ENCODE measurements at places on chromosomes 3 and 15.

GRCh38 chr3:4078903-4079302, 224.3 kb upstream of the SETMAR start:
- DNase-seq, result no peak

DNA sequence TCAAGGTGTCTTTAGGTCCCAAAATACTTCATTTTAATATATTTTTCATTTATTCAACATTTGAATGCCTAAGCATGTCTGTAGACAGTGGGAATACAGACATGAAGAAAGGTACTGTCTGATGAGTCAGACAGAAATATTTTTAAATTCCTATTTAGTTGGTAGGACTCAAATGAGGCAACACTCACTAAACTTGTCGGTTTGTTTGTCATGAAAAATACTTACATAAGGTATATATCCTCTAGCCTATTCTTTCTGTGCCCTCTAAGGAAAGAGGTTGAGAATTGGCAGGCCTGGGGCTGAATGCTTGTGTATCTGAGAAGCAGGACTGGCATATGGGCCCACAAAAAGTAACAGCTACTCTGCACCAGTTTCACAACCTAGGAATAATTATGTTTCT, 423.6 kb upstream of the MDFIC2 start:
- DNase-seq, result no peak

DNA sequence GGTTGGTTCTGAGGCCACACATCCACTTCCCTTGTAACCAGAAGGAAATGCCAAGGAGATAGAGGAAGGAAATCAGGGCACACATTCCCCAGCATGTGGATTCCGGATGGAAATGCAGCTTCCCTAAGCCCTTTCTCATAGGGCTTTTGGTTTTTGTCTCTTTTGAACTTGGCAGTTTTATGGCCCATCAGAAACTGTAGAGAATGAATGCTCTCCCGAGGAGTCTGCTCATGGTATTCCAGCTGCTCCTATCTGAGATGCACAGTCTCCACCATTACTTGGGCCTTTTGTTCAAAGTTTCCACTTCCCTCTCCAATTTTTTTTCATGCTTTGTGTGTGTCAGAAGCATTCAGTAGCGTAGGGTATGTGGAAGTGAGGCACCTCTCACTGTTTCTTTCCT, 21.2 kb downstream of the XYLB start:
- DNase-seq, result no peak

DNA sequence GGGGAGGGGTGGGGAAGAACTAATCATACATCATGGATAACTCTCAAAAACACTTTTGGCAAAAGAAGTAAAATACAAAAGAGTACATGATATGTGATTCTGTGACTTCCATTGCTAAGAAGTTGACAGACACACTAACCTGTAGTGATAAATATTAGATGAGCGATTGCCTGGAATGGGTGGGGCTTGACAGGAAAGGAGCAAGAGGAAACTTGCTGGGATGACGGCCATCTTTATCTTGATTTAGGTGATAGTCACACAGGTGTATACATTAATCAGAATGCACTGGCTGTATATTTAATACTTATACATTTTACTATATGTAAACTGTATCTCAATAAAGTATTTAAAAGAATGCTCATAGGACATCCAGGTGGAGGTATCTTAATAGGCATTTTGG, 13.1 kb downstream of the PARL start:
- DNase-seq, result no peak

GRCh38 chr3:127954640-127955039, 39.6 kb downstream of the KBTBD12 start:
- no peak for DNase-seq

DNA sequence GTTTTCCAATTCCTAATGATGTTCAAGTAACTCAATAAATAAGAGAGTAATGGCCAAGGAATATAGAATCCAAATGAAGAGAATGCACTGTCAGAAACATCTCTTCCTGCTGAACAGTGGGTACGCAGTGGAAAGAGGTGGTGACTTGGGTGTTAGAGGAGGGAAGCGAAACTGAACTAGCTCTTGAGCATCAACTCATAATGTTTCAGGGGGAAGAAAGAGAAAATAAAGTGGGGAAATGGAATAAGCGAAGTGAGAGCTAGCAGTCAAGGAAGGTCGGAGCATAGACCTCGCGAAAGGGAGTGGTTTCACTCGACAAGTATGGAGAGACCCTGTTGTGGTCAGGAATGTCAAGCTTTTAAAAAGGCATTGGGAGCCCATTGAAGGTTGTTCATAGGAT, 309.5 kb downstream of the GAP43 start:
- no peak for DNase-seq

DNA sequence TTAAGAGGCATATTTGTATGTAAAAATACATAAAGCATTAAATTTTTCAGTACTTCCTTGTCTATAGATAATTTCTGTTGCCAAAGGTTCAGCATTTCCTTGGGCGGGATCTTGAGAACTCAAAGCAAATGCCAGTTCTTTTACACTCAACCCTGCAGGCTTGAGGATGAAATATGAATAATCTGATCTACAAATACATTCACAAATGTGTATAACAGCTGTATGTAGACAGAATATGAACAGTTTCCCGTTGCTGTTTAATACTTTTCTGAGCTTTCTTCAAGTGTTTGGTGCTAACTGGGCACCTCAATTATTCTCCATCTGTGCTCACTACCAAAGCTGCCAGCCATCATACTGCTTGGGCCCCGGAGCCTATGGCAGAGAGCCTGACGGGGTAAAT, 661.3 kb downstream of the NLGN1 start:
- DNase-seq, result no peak

DNA sequence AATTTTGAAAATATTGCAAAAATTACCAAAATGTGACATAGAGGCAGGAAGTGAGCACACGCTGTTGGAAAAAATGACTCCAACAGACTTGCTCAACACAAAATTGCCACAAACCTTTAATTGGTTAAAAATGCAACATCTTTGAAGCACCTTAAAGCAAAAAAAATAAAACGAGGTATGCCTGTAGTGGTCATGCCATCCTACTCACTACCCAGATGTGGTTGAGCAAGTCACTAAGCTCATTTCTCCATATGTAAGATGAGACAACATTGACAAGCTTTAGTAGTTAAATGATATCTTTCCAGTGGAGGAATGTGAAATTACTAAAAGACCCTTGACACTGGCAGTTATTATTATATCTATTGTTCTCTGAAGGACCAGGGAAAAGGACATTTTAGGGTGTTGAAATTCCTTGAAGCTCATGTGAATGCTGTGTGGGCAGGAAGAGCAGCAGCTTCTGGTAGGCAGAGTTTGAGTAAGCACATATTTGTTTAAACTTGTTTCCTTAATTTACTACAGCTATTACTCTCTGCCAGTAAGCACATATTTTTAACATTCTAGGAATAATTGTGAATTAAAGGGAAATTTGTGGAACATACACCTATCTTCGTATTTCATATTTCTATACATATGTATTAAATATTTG, 131.6 kb upstream of the P2RY1 start:
- DNase-seq, result no peak

DNA sequence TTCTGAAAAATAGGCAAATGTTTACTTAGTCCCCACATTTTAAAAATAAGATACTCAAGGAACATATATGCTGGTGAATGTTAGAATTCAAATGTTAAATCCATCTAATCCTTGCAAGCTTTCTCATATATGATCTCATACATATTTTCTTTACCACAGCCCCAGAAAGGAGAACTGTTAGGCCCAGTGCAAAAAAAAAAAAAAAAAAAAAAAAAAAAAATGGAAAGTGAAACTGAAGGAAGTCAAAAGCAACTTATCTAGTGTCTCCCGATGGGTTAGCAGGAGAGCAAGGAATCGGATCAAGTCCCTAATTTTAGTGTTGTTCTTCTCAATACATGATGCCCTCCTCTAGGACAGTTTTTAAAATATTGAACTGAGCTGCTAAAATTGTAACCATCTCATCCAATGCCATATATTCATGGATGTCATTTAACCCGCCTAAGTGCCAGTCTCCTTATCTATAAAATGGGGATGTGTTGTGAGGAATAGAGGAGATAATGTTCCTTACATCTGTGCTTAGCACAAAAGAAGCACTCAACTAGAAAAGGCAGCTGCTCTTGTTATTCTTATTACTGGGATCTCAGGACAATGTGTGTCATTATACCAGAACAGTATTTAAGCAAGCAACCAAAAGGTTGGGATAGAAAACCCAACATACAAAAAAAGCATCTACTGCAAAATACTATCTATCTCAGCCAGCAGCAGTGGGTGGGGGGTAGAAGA, 279.7 kb downstream of the MAGI1 start:
- DNase-seq, result no peak

All from NCI-H2081 treated with DMSO at 0.1 percent for 48 hours (cell line).